ENCODE measurements at places on chromosomes 12 and 14.

GRCh38 chr12:14913381-14913781, 25.0 kb downstream of the ERP27 start:
- DNase-seq, result no peak

- no peak for DNase-seq
Measured at GRCh38 chr14:75952489-75952888, 29.3 kb downstream of the TGFB3 start.

GRCh38 chr12:25811656-25812126, 146.8 kb upstream of the RASSF8 start:
- DNase-seq, result no peak

GRCh38 chr14:81855007-81855406, 321.4 kb upstream of the SEL1L start:
- no peak for DNase-seq

- no peak for DNase-seq
Measured at GRCh38 chr14:33647385-33647786, 303.5 kb downstream of the EGLN3 start.

DNA sequence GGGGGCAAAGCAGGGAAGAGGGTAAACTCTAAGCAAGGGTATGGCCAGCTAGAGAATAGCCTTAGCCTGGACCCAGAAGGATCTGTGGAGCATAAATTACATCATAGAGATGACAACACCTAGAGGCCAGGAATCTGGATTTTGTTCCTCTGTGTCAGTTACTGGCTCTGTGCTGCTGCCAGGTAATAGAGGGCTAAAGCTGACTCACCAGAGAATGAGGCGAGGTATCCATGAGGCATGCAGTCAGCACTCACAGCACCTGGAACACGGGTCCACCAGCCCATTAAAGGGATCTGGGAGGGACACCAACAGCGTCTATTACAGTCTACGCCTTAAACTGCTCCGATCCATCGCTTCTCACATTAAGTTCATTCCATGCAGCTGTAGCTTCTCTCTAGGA, 74.9 kb upstream of the CMKLR1 start:
- no peak for DNase-seq

DNA sequence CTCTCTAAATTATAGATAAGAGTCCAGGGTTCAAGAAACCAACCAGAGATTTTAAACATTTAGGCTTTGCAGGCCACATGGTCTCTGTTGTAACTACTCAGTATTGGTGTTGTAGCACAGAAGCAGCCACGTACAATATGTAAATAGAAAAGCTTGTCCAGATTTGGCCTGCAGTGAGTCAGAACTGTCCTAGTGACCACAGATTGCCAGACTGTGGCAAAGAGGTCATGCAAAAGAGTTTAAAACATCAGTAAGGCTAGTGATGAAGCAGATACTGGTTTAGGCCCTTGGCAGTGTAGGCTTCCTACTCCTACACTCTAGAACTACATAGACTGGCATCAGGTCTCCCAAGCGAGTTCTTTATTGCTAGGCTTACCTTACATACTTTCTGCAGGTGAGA, 117.6 kb upstream of the GARIN6 start:
- DNase-seq, result no peak

DNA sequence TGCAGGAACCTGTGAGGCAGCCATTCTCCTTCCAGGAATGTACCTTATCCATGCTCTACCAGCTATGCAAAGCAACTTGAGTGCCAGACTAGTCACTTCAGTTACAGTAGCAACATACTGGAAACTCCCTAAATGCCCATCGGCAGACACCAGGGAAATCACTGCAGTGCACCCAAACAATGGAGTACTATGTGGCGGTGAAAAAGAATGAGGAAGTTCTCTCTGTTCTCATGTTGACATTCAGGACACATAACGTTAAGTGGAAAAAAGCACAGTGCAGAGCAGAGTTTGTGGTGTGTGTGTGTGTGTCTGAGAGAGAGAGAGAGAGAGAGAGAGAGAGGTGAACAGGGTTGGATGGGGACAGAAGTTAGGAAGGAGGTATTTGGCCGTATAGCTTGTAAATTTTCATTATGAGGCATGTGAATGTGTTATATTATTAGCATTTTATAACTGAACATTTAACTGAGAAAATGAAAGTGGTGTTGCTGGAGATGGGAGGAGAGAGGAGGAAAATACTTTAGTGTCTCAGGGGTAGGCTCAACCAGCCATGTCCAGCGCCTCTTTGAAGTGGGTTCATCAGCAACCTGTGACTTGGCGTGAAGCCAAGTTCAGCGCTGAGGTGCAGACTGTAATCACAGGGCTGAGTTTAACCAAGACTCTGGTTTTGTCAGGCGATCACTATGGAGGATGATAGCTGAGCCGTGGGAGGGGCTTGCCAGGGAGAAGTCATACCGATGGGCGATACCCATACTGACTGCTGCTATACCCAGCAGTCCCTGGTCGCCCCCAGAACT, 17.3 kb downstream of the TNFAIP2 start:
- peak; percentile 53 for DNase-seq

DNA sequence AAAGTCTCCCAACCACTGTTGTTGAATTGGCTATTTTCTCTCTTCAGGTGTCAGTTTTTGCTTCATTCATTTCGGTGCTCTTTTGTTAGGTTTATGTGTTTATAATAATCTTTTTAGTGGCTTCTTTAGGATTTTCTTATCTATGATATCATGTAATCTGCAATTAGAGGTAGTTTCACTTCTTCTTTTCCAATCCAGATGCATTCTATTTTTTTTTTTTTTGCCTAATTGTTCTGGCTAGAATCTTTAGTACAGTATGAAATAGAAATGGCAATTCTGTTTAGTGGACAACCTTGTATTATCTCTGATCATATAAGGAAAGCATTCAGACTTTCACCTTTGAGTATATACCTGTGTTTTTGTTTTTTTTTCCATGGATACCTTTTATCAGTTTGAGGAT, 17.4 kb downstream of the CNOT2 start:
- no peak for DNase-seq

DNA sequence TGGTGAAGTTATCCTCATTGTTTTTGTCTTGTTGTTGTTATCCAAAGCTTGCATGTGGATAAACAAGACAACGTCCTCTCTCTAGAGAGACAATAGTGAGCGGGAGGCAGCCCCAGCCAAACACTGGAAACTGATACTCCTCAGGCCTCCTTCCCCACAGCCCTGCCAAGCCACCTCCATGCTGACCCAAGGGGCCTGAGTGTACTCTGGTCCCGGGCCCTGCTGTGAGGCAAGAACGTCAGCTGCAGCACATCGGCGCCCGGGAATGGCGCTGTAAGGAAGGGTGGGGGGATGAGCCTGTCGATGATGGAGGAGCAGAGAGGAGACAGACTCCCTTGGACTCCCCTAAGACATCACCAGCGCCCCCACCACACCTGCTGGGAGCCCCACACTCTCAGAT, 83.6 kb downstream of the ANO2 start:
- no peak for DNase-seq

GRCh38 chr12:109557805-109558204, 15.5 kb downstream of the MMAB start:
- DNase-seq, result no peak

GRCh38 chr12:57732726-57733593, 5.6 kb downstream of the AGAP2 start:
- no peak for DNase-seq

GRCh38 chr12:41287500-41288141, 99.5 kb downstream of the PDZRN4 start:
- no peak for DNase-seq

DNA sequence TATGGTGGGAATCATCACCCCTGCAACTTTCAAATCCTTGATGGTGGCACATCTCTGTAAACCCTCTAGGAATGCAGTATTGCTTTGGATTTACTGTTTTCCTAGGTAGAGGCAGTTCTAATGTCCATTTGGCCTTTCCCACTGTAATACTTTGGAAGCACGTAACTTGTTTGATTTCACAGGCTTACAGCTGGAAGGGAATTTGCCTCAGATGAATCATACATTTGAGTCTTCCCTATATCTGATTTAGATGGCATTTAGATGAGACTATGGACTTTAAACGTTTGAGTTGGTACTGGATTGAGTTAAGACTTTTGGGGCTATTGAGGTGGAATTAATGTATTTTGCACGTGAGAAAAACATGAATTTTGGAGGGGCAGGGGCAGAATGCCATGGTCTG, 35.9 kb downstream of the DAAM1 start:
- no peak for DNase-seq

- no peak for DNase-seq
Measured at GRCh38 chr14:68688872-68689371, 103.9 kb downstream of the ZFP36L1 start.

DNA sequence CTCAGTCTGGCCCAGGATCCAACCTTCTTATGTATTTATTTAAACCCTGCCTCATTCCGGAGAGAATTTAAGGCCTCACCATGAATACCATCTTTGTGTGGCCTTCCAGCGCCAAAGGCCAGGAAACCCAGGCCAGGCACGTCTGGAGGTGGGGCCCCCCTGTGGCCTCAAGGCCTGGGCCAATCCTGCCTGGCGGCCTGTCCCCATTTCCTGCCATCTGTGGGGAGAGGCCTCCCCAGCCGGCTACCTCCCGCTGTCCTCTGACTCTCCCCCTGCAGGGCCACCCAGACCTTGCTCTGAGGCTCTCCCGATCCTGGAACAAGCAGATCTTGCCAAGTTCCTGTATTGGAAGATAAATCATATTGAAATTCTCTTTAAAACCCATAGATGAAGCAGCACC, 37.4 kb upstream of the MEG3 start:
- DNase-seq, result no peak

GRCh38 chr12:100293017-100293416, 26.0 kb downstream of the SCYL2 start:
- DNase-seq, result no peak

- DNase-seq, result no peak
Measured at GRCh38 chr12:58804749-58805148, 115.6 kb downstream of the LRIG3 start.

GRCh38 chr12:102300824-102301461, 103.3 kb upstream of the PMCH start:
- no peak for DNase-seq

DNA sequence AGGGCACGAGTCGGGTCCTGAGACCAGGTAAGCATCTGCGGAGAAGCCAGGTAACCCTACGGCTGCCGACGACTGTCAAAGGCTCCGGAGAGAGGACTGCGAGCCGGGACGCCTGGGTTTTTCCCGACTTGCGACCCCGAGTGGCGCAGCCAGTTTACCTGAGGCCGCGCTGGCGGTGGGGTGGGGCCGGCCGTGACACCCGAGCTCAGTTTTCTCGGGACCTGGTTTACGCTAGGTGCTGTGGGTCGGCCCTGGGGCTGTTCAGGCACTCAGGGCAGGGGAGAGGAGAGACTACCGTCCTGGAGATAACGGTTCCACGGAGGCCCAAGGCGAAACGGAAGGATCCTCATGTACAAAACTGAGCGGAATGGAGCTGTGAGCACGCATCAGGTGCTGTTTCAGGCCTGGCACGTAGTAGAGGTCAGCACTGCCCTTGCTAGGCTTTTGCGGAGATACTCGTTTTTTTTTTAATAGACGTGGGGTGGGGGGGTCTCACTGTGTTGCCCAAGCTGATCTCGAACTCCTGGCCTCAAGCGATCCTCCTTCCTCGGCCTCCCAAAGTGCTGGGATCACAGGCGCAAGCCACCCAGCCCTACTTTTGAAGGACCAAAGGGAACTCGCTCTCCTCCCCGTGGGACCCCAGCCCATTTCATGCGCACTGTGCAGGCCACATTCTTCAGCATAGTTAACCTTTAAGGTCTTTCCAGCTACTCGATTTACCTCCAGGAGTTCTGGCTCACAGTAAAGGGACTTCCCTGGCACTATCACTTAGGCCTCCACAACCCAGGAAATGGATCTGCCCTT, 471 bp downstream of the MTRFR start:
- DNase-seq, result no peak

- no peak for DNase-seq
Measured at GRCh38 chr12:10073261-10073660, 25.5 kb downstream of the CLEC1A start.

DNA sequence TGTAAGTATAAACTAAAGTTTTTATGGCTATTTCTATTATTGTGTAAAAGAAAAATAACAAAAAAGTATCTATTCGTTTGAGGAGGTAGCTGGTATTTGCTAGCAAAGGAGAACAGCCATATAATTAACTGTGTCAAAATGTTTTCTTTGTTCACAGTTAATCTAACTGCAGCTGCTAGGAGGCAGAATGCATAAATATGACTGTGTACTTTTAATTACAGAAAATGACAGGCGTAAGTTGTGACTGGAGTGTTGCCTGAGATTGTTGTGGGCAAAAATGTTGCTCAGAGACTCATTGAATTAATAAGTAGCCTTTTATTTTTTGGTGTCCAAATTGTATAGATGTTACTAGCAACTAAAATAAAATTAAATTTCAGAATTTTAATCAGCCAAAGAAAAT, 33.5 kb downstream of the PTPRO start:
- no peak for DNase-seq

DNA sequence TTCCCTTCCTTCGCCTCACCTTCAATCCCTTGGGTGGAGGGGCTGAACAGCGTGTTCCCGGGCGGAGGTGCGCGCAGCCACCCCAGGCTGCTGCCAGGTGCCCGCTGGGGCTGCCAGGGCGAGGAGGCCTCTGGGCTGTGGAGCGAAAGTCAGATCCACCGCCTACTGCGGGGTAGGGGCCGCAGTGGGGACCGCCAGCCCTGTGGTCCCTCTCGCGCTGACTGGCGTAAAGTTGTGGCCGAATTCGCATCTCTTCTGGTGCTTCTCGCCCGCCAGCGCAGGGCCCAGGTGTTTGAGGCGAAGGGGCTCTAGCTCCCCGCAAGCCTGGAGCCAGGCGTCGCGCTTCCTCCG, 6.9 kb upstream of the HOXC4 start:
- no peak for DNase-seq

GRCh38 chr12:57604454-57604991, at the start of gene DTX3:
TSS of gene DTX3 (plus strand) at chr12:57604824. CDS start at chr12:57606518, 1,694 bp downstream.
- DNase-seq, result no peak

DNA sequence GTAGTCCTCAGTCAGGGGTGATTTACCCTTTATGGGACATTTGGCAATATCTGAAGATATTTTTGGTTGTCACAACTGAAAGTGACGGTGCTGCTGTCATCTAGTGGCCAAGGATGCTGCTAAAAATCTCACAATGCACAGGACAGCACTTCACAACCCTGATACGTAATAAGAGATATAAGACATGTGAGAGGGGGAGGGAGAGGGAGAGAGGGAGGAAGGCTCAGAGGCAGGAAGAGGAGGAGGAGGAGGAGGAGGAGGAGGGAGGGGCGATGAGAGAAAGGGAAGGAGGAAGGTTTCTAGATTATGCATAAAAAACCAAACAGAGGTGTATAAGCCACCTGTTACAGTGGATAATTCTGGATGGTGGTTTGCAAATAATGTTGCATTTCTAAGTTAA, 14.3 kb downstream of the MYL2 start:
- no peak for DNase-seq

DNA sequence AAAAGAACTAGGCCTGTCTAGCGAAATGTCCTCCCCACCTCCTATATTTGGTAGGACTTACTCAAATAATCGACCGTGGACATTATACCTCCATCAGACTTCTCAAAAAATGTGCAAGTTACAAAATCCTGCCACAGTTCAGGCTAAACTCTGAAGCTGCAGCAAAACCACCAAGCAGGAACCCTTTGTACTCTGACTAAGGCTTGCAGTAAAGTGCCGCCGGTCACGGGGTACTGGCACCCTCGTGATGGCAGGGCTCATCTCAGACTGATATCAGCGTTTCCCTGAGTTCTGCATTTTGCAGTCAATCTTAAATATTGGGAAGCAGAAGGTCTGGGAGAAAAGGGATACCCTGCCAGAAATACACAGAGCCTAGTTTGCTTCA, 17.1 kb downstream of the SLC11A2 start:
- DNase-seq, result no peak

Data from stimulated activated naive B cell treated with anti-CD40 and anti-IgM and Interleukin-4, amounts not matched to agents 10 μg/mL and 1 μg/mL and 100 μg/mL, for 72 hours (primary cell).